ENCODE measurements at places on chromosomes 11 and 22. TPM values are rescaled to one million over a fixed set of nuclear protein-coding genes. Genes with fewer than 3 reads are reported as not detected.

- peak overlapping the region; percentile 80 for H3K27ac ChIP-seq
- no peak overlapping the region for H3K4me3 ChIP-seq
Measured at GRCh38 chr11:77435972-77436371, 37.9 kb downstream of the PAK1 start.

- no peak overlapping the region for H3K27ac ChIP-seq
- H3K27me3 ChIP-seq: peaks cover 48% of the 10 kb centered on the region
- H3K4me1 ChIP-seq: no peaks in the 10 kb centered on the region
Measured at GRCh38 chr11:132358573-132358953, 988.1 kb downstream of the NTM start.

GRCh38 chr11:72398058-72398758 is 36.1 kb downstream of the CLPB start:
- no peak for DNase-seq
- no peaks in the 10 kb centered on the region for H3K36me3 ChIP-seq
- no peaks in the 10 kb centered on the region for H3K27me3 ChIP-seq
- peak overlapping the region; percentile 24 for H3K27ac ChIP-seq

DNA sequence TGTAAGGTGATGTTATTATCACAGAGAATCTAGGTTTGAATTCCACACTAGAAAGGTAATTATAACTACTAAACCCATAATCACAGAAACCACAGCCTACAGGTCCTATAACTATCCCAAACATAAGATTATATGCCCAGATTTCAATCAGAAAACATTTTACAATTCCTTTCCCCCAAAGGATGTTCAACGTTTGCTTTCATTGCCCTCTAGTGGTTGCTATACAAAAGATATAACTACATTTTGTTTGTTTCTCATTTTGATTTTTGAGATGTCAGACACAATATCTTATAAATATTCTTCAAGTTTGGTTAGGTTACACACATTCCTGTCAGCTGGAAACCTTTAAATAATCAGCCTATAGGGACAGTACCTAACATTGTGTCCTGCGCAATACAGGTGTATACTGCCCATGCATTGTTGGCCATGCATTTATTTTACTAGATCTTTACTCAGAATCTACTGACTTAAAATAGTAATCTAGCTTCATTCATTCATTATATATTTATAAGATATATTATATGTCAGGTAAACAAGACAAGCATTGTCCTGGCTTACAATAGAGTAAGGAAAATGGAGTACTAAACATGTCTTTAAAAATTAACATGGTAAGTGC is 530.5 kb upstream of the CCDC90B start:
- peaks cover under 1% of the 10 kb centered on the region for H3K4me1 ChIP-seq
- peaks cover 13% of the 10 kb centered on the region for H3K27me3 ChIP-seq
- no peak overlapping the region for H3K27ac ChIP-seq
- no peak for DNase-seq
- no peak overlapping the region for H3K4me3 ChIP-seq

SLC25A45 gene
- total RNA-seq: 4.0 TPM

DNA sequence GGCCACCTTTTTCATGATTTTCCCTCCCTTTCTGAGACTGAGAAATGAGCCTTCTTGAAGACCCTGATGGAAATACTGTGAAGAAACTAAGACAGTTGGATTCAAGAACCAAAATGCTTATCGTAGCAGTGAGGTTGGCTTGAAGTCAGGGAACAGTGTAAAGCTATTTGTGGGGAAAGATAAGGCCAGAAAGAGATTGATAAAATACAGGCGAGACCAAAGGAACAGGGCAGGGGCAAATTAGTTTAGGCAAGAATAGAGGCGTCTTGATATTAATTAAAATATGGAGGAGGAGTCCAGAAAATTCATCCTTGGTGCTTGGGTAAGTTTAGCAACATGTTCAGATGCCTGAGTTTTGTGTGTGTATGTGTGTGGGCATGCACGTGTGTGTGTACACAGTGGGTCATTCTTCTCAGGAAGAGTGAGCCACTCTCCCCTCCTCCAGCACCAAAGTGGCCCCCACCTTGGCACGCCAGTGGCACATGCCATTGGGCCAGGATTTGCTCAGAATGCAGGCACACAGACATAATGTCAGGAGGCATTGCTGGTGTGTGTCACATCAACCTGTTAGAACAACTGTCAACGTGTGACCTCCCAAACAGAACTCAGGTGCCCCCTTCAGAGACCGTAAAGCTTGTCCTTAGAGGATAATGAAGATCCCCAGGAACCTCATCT is 3.9 kb upstream of the EHF start:
- H3K4me3 ChIP-seq: no peak overlapping the region
- DNase-seq: no peak
- H3K36me3 ChIP-seq: no peaks in the 10 kb centered on the region
- peaks cover 55% of the 10 kb centered on the region for H3K4me1 ChIP-seq

DNA sequence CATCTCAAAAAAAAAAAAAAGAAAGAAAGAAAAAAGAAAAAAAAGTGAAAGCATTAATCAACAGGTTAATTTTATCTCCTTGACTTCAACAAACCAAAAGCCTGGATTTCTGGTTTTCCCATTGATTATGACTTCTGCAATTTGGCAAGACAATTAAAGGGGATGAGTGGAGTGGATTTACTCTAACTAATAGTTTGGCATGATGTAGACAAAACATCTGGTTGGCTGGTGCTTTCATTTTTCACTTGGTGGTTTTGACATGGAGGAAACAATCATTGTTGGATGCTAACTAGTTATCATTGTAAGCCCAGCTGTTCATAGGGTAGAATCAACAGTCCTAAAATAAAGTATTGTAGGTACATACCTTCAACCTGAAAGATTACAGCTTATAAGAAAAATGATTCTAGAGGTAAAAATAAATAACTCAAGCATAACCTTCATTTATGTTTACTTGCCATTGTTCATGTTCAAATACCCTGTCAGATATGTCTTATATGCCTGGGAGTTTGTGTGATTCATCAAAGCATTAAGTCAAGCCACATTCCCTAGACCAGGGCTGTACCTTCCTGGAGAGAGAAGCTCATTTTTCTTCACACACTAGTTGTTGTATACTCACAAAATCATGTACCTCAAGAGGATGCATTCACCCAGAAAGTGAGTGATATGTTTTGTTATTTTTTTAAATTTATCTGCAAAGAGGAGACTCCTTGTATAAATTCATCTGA is 15.1 kb downstream of the FIBIN start:
- H3K4me1 ChIP-seq: peaks cover 22% of the 10 kb centered on the region
- no peak for DNase-seq
- H3K36me3 ChIP-seq: no peaks in the 10 kb centered on the region
- H3K27ac ChIP-seq: no peak overlapping the region
- no peaks in the 10 kb centered on the region for H3K27me3 ChIP-seq

DNA sequence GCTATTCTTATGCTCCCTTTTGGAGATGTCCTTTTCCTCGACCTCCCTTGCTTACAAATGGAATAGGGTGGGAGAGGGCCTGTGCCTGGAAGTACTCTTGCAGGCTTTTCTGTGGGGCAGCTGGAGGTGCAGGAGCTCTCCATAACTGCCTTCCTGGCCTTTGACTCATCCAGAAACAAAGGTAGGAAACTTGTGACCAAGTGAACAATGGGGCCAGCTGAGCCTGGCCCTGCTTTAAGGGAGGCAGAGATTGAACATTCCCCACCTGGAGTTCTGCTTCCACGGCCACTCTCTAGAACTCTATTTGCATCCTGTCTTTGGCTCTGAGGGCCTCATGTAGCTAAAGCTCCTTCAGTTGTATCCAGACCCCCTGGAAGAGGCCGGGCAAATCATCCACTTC is 5.1 kb upstream of the LYVE1 start:
- no peak overlapping the region for H3K4me3 ChIP-seq
- DNase-seq: no peak
- no peaks in the 10 kb centered on the region for H3K36me3 ChIP-seq
- H3K27me3 ChIP-seq: no peaks in the 10 kb centered on the region

OR8G5 gene
- not detected for total RNA-seq

NADSYN1 gene
- total RNA-seq: 72.0 TPM

DNA sequence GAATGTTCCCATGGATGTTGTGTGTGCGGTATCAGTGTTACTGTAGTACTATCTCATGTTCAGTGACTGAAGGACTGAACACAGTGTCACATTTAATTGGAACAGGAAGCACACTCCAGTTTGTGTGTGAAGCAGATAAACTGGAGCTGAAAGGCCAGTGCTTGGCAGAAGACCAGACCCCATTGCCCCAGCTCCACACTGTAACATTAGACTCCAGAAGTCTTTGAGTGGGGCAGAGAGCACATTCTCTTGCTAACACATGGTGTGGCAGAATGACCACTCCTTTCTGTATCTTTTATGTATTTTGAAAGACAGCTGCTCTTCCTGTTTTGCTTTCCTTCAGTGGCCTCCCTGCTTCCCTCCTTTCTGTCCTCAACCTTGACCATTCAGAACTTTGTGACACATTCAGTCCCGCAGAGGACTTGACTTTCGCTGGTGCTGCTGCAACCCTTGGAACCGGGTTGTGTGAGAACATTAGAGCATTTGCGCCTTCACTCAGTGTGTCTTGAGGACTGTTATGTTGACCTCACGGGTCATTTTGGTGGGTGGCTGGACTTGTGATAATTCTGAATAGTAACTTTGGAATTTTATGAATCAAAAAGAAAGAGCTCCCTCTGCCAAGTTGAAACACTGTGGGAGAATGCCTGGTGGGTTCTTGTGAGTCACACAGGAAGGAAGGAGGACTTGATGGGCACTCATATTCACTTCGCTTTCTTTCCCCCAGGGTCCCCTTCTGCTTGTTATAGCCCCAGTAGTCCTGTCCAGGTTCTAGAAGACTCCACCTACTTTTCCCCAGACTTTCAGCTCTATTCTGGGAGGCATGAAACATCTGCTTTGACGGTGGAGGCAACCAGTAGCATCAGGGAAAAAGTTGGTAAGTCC is 26.4 kb downstream of the AMOTL1 start:
- peak overlapping the region; percentile 26 for H3K27ac ChIP-seq
- peaks cover 20% of the 10 kb centered on the region for H3K4me1 ChIP-seq
- H3K4me3 ChIP-seq: no peak overlapping the region
- peaks cover 2% of the 10 kb centered on the region for H3K36me3 ChIP-seq
- H3K27me3 ChIP-seq: no peaks in the 10 kb centered on the region
- no peak for DNase-seq

- H3K4me3 ChIP-seq: no peak overlapping the region
- H3K4me1 ChIP-seq: no peaks in the 10 kb centered on the region
Measured at GRCh38 chr11:98895936-98896335, 124.8 kb upstream of the CNTN5 start.

GRCh38 chr11:10323793-10324170 is 18.9 kb downstream of the ADM start:
- H3K4me1 ChIP-seq: peaks cover 46% of the 10 kb centered on the region
- no peaks in the 10 kb centered on the region for H3K36me3 ChIP-seq
- H3K27me3 ChIP-seq: no peaks in the 10 kb centered on the region
- no peak for DNase-seq

GRCh38 chr22:32024796-32025195 is 18.3 kb upstream of the SLC5A1 start:
- no peak overlapping the region for H3K27ac ChIP-seq
- peaks cover 2% of the 10 kb centered on the region for H3K4me1 ChIP-seq
- H3K4me3 ChIP-seq: no peak overlapping the region
- H3K36me3 ChIP-seq: no peaks in the 10 kb centered on the region
- no peaks in the 10 kb centered on the region for H3K27me3 ChIP-seq
- no peak for DNase-seq

- H3K4me3 ChIP-seq: peak overlapping the region; percentile 57
- DNase-seq: no peak
- H3K36me3 ChIP-seq: no peaks in the 10 kb centered on the region
- peaks cover 2% of the 10 kb centered on the region for H3K4me1 ChIP-seq
- H3K27me3 ChIP-seq: peaks cover 22% of the 10 kb centered on the region
Measured at GRCh38 chr22:17086788-17087497, 2.1 kb downstream of the IL17RA start.

DNA sequence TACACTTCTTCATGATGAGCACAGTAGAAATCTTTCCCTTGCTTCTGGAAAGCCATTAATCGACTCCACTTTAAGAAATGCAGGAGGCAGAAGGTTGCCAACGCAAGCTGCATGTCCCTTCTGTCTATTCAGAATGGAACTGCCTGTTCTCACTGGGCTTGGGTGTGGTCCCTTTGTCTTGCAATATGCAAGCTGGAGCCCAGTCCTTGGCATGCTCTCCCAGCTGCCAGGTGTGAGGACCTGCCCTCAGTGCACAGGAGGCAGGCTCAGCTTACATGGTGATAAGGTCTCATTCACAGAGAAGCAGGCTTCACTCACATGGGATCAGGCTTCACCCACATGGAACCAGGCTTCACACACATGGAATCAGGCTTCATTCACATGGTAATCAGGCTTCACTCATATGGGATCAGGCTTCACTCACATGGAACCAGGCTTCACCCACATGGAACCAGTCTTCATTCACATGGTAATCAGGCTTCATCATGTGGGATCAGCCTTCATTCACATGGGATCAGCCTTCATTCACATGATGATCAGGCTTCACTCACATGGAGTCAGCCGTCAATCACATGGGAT is 59.2 kb upstream of the USP47 start:
- DNase-seq: no peak
- H3K36me3 ChIP-seq: no peaks in the 10 kb centered on the region
- no peaks in the 10 kb centered on the region for H3K4me1 ChIP-seq
- no peak overlapping the region for H3K27ac ChIP-seq
- H3K27me3 ChIP-seq: peaks cover 25% of the 10 kb centered on the region

CCDC117 gene
- 39.9 TPM for total RNA-seq

DNA sequence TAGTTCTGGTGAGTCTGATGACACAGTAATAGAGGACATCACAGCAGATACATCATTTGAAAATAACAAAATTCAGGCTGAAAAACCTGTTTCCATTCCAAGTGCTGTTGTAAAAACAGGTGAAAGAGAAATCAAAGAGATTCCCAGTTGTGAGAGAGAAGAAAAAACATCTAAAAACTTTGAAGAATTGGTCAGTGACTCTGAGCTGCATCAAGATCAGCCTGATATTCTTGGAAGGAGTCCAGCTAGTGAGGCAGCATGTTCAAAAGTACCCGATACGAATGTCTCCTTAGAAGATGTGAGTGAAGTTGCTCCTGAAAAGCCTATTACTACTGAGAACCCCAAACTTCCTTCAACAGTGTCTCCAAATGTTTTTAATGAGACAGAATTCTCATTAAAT is 38.7 kb downstream of the RTN3 start:
- H3K27ac ChIP-seq: no peak overlapping the region
- no peaks in the 10 kb centered on the region for H3K4me1 ChIP-seq

GRCh38 chr11:86574493-86575207 is 97.8 kb downstream of the ME3 start:
- peaks cover 9% of the 10 kb centered on the region for H3K4me1 ChIP-seq
- DNase-seq: no peak
- no peaks in the 10 kb centered on the region for H3K36me3 ChIP-seq
- no peak overlapping the region for H3K4me3 ChIP-seq

PLAAT4 gene
- total RNA-seq: 0.42 TPM

- H3K27ac ChIP-seq: no peak overlapping the region
- no peak for DNase-seq
- H3K4me1 ChIP-seq: no peaks in the 10 kb centered on the region
- peaks cover 6% of the 10 kb centered on the region for H3K27me3 ChIP-seq
- H3K36me3 ChIP-seq: no peaks in the 10 kb centered on the region
Measured at GRCh38 chr11:113651023-113651422, 55.1 kb downstream of the TMPRSS5 start.

Data from progenitor cell of endocrine pancreas (in vitro differentiated cells).